Kasumi-1 (cell line): ENCODE measurements at places on chromosomes 12 and 14.

DNA sequence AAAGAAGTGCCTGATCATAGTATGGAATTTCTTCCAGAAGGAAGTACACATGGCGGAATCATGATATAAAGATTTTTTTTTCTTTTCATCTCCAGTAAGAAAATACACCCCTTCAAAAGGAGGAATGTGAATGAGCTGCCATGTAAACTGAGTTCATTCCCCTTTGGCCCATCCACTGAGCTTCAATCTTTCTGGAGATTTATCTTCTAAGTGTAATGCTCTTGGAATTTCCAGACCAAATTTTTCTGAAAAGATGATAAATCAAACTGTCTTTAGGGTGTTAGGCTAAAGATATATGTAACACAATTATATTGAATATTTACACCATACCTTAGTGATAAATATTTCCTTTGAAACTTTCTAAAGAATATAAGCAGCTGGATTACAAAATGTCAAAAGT, 5.2 kb downstream of the DCN start:
- no peak for DNase-seq

DNA sequence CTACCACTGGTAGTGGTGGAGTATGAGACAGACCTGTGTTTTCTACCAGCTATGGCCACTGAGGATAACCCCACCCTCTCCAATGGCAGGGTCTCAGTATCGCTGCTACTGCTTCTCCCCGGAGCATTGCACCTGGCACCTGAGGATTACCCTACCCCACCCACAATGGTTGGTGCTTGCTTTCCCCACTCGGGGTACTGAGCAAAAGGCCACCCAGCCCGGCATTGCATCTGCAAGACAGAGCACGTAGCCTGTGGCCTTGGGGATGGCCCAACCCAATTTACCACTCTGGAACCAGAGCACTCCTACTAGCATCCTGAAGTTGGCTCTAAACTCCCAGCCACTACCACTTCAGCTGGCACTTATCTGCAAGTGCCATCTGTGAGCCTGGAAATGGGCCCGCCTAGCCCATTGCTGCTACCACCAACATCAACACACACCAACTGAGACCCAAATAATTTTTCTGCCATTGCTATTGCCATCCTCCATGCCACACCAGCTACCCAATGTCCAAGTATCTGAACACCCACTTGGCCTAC, 145.7 kb downstream of the CNTN1 start:
- DNase-seq, result no peak

GRCh38 chr14:36657399-36658122, 4.1 kb upstream of the PAX9 start:
- DNase-seq, result no peak

- peak; percentile 29 for DNase-seq
Measured at GRCh38 chr14:85459361-85460000, 70.5 kb upstream of the FLRT2 start.

DNA sequence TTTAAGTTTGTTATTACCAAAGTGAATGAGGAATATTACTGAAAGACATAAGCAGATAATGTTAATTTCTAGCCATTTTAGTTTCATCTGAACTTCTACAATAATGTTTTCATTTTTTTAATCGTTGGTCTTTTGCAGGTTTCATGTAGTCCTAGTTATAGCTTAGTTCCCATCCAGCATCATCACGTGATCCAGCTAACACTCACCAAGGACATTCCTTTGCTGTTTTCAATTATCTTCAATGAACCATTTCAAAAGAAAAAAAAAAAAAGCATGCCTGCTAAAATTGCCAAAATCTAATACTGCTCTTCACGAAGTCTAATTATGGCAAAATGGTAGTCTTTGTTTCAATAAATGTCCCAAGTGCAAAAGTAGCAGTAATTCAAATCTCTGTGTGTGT, 187.7 kb upstream of the ATXN7L3B start:
- no peak for DNase-seq

DNA sequence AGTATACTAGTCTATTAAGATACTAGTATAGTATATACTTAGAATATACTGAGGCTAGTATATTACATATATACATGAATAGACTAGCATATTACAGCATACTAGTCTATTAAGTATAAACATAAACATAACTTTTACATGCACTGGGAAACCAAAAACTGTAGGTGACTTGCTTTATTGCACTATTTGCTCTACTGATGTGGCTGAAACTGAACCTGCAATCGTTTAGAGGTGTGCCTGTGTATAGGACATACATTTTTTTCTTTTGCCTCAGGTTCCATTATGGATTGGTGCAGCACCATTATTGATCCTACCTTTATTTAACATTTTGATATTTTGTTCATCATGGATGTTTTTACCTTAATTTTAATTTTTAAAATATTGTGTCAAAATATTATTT, 143.2 kb upstream of the RGS6 start:
- DNase-seq, result no peak

- no peak for DNase-seq
Measured at GRCh38 chr12:71567537-71567936, 96.1 kb downstream of the ZFC3H1 start.

GRCh38 chr14:104681689-104682074, 7.7 kb upstream of the INF2 start:
- no peak for DNase-seq

DNA sequence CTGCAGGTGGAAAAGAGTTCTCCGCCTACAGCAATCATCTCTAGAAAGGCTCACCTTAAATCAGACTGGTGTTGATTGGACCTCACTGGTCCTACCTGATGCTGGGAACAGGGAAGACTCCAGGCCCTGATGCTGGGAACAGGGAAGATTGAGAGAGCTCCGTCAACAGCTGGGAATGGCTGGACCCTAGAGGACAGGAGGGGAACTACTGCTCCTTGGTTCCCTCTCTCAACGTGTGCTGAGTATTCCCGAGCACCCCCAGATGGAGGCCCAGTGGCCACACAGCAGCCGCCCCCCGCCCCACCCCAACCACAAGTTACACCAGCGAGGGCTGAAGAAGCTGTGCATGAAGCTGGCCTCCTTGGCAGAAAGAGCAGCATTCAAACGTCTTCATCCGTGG, 240.3 kb downstream of the SLC15A4 start:
- DNase-seq, result no peak

- DNase-seq, result peak; percentile 71
Measured at GRCh38 chr14:39988939-39989338, 556.7 kb upstream of the FBXO33 start.
